ENCODE measurements at places on chromosomes 16 and 17.

- peak; percentile 45 for DNase-seq
Measured at GRCh38 chr17:29617481-29618271, 5.0 kb downstream of the CORO6 start.

GRCh38 chr16:17377360-17378324 is 93.1 kb downstream of the XYLT1 start:
- peak; percentile 46 for DNase-seq

DNA sequence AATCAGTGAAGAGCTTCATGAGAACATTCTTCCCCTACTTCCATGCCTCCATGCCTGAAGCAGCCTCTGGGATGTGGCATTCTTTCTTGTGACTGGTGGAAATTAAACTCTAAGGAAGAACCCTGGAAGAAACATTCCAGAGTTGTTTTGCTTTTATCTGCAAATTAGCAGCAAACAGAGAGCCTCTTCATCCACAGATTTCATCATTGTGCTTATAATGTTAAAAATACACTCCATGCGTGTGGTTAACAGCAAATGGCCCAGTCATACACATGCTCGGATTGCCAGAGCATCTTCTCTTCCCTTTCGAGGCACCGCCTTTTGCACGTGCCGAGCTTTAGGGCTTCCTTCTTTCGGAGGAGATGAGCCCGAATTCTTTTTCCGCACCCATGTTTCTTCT is 411.3 kb downstream of the SNX29 start:
- DNase-seq, result no peak

GRCh38 chr16:2708955-2709587 is 11.0 kb downstream of the PRSS27 start:
- no peak for DNase-seq

- DNase-seq, result no peak
Measured at GRCh38 chr17:31598921-31599571, 207.6 kb downstream of the RAB11FIP4 start.

DNA sequence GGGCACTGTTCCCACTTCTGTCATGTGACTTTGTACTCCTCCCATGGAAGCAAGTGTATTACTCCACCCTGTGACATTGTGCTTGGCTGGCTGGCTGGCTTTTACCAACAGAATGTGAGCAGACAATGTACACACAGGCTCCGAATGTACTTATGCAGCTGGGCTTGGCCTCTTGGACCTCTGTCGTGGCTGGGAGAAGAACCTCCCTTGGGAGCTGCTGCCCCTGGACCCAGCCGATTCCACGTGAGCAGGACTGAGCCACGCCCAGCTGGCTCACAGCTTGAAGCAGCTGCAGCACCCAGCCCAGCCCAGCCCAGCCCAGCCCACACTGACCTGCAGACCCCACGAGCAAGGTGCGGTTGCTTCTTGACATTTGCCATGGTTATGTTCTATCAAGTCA is 177.5 kb downstream of the RBFOX3 start:
- no peak for DNase-seq

GRCh38 chr17:28118362-28118761 is 75.9 kb downstream of the NLK start:
- no peak for DNase-seq

- DNase-seq, result no peak
Measured at GRCh38 chr16:86554599-86554916, 477 bp downstream of the MTHFSD start.

GRCh38 chr17:66689221-66689620 is 145.7 kb upstream of the CACNG5 start:
- DNase-seq, result no peak
